HTR-8/SVneo (cell line): ENCODE measurements at places on chromosomes 5 and 9.

GRCh38 chr9:35481347-35481975 lies 8.4 kb upstream of the RUSC2 start:
- DNase-seq = peak; percentile 32

DNA sequence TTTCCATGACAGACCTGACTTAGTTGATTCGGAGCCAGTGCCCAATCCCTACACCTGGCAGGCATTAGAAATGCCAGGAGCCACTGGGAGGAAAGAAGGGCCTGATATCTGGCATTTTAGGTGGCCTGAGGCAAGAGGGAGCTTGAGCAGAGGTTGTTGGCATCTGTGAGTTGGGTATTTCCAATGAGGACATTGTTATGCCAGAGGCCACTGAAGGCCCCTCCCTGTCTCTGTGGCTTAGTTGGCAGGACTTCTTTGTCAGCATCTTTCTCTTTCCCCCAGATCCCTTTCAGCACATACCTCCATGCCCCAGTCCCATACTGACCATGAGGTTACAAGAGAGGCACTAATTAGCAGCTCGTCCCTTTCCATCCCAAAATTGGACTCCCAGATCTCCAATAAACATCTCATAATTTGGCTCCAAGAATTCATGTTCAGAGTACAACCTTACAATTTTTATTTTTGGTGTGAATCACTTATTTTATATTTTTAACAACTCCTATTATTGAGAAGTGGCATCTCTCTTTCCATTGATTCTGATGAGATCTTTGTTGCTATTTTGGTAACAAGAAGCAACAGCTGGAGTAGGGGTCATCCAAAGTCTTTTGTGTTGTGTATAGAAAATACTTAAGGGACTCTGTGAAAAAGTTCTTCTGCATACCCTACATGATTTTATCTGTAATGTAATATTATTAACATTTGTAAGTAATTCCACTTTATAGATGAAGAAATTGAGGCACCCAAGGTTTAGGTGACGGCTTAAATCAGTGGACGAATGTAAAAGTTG lies 68.6 kb upstream of the MAP3K1 start:
- DNase-seq = no peak

- no peak for DNase-seq
Observed at GRCh38 chr9:108783731-108784495, 71.9 kb downstream of the ACTL7B start.

DNA sequence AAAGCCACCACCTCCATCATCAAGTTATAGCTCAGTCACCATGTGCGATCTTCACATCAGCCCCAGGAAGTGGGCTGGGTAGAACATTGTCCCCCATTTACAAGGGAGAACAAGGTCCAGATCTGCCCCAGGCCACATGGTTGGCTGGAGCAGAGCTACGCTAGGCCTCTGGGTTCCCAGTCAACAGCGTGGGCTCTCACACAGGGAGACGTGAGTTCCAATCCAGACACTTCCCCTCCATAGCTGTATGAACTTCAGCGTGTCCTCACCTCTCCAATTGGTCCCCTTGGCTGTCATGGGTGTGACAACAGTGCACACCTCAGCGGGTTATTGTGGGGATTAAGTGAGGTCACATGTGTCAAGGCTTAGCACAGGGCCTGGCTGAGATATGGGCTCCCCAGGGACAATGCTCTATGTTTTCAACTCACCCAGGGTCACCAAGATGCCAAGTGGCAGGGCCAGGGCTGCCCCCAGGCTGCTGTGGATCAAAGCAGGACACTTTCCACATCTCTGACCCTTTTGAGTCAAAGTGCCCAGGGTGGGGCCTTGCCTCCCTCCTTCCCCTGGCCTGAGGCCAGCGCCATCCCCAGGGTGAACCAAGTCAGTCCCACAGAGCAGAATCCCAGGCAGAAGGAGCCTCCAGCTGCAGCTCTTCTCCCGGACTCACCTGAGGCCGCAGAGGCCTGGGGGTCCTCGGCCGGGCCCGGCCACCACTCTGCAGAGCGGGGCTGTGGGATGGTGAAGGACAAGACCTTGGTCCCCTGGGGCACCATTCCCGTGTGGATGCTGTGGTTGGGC lies 19.8 kb downstream of the AKNA start:
- no peak for DNase-seq

DNA sequence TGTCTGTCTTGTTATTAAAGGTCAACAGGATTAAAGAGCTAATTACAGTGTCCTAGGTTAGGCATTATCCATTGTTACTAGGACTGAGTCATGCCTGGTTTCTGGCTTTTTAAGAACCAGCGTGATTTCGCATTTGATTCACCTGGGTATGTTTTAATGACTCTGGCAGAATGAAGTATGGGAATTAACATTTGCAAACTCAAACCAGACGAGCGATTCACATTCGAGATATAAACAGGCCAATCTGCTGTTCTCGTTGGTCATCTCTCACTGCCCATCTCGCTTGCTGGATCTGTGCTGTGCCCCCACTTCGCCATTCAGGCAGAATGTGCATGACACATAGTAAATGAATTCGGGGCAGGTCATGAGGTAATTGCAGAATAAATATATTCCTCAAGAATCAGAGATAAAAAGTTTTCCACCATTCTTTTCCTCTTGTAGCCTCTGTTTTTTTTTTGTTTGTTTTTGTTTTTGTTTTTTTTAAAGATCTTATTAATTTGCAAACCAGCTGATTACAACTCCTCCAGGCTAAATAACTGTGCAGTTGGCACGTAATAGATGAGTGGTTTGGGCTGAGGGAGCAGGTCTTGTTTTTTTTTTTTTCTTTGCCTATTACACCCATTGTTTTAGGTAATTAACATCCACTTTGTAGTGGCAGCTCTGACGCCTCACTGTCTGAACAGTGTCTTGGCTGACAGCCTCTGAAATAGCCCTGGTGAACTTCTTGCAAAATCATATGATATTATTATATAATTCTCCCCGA lies 313.5 kb upstream of the MSX2 start:
- no peak for DNase-seq

DNA sequence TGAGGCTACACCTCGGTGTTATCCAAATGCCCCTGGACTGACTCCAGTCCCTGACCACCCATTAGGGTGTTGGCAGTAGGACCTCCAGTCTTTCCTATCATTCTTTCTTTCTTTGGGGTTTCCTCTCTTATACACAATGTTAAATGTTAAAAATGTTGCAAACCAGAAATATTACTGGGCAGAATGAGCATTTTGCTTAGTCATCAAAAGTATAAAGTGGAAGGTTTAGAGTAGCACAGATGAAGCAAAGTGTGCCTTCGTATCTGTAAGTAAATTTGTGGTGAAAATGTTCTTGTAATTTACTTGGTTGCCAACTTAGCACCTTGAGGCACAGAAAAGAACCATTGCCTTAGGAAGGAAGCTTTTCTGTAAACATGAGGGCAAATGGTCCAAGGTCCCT lies 21.7 kb upstream of the UNC13B start:
- DNase-seq = no peak

DNA sequence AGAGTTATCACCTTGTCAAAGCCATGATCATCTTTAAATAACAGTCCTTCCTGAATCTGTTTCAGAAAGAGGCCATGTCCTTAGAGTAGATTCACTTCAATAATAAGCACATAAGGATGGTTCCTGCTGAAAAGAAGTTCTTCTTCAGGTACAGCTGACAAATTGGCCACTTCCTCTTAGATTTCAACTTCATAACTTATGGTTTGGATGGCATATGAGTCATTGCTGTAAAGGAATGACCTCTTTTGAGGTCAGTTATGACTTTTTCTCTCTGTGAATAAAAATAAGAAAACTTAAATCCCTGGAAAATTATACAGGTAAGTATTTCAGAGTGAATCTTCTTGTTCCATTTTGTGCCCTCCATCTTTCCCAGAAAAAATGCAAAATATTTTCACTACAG lies 555.3 kb upstream of the ZNF462 start:
- no peak for DNase-seq

GRCh38 chr9:14471041-14471440 lies 157.1 kb upstream of the NFIB start:
- no peak for DNase-seq

DNA sequence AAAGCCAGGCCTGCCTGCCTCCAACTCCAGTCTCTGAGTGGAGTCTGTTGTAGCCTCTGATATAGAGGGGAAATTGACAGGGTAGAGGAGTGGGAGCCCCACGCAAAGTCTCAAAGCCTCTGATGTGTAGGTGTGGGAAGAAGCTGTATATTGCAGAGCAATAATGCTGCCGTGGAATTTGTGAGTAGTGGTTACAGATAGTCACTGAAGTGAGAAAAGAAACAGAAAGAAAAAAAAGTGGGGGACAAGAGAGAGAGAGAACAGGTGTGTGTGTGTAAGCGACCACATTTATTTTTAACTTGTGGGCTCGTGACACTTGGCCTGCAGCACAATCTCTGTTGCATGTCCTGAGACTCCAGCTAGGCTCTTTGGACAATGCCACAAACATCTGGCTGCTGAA lies 227.8 kb downstream of the NSG2 start:
- no peak for DNase-seq

DNA sequence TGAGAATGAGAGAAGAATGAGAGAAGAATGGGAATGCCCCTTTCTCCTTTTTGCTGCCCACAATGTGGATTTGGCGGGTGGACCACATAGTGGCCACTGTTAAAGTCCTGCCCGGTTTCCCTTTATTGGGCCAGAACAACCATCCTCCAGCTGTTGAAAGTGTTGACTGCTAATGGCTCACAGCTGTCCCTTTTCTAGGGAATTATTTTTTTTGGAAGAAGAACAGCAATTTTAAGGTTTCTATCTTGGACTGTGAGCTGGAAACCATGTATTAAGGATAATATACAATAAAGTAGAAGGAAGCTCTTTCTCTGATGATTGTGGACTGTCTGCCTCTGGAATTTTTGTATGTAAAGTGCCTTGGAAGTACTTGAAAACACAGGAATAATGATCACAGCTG lies 185.9 kb downstream of the DMRT2 start:
- DNase-seq = no peak

- no peak for DNase-seq
Observed at GRCh38 chr5:145887217-145887616, 14.4 kb upstream of the GRXCR2 start.

DNA sequence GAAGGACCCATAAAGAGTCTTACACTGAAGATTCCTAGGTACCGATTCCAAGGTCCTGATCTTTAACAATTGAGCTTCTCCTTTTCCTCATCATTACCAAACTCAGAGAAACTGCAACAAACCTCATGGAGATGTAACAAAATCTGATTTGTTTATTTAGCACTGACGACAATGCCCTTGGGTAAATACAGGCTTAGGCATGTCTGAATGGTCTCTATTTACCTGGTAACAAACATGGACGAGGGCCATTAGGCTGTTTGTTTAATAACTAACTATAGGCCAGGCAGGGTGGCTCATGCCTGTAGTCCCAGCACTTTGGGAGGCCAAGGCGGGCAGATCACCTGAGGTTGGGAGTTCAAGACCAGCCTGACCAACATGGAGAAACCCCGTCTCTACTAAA lies 333.3 kb downstream of the AGTPBP1 start:
- no peak for DNase-seq

GRCh38 chr5:16108418-16108817 lies 71.2 kb downstream of the MARCHF11 start:
- DNase-seq = no peak
